ENCODE measurements at places on chromosomes 11 and 22.

DNA sequence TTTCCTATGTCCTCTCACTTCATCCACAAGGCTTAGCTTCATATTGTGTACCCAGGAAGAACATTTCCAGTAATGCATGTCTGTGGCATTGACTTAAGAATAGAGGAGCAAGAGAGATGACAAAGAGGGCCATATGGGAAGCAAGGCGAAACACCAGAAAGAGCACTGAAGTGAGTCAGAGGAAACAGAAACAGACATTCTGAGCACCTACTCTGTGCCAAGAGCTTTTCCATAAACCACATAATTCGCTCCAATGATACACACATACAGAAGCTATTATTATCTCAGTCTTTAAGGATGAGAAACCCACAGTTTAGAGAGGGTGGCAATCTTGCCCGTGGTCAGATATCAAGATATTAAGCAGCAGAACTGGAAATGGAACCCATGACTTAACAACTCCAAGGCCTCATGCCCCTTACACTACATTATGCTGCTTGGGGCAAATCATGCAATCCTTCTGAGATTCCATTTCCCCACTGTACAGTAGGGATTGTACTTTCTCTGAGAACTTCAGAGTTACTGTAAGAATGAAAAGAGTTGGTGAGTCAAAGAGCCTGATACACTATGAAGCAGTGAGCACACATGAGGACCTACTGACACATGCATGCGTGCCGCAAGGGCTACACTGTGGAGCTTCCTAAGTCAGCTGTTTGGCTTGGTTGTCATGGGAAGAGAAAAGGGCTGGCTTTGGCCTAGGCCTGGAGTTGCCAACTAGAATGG is 126.6 kb downstream of the KCNC1 start:
- peak; percentile 75 for DNase-seq

GRCh38 chr11:73402834-73403185 is 26.6 kb downstream of the RELT start:
- peak; percentile 18 for DNase-seq

GRCh38 chr22:26904483-26904882 is 247.1 kb downstream of the MIAT start:
- DNase-seq, result no peak

- no peak for DNase-seq
These were observed 31.8 kb upstream of the RFPL3 start for GRCh38 chr22:32325811-32326237.

DNA sequence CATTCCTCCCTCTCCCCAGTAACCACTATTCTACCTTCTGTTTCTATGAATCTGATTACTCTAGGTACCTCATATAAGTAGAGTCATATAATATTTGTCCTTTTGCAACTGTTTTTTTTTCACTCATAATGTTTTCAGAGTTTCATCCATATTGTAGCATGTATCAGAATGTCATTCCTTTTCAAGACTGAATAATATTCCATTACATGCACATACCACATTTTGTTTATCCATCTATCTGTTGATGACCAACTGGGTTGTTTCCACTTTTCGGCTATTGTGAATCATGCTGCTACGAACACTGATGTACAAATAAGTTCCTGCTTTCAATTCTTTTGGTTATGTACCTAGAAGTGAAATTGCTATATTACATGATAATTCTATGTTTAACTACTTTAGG is 40.7 kb downstream of the MRE11 start:
- DNase-seq, result no peak

DNA sequence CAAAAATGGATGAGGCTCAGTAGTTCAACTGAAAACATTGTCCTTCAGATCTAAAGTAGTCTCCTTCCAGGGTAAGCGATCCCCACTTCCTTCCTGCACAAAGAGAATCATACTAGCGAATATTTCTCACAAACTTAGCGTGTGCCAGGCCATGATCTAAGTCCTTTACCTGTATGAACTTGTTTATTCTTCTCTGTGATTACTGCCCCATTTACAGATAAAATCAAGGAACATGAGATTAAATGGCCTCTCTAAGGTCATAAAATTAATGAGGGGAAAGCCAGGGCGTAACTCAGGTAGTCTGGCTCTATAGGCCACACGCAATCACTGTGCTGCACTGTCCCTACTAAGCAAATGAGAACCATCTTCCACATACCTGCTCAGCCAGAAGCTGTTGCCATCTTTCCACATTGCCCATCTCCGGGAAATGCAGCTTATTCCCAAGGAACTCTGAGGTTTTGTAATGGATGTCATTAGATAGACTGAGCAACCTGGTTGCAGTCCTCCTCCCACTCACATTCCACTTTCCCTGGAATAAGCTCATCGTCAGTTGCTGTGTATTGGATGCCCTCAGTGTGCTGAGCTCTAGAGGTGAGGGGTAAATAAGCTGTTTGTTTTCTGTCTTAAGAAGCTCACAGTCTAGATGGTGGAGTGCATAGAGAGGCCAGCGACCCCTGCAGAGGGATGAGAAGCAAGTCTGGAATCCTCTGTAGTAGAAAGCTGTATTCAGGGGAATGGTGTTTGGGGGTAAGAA is 146.3 kb downstream of the SNX19 start:
- no peak for DNase-seq

DNA sequence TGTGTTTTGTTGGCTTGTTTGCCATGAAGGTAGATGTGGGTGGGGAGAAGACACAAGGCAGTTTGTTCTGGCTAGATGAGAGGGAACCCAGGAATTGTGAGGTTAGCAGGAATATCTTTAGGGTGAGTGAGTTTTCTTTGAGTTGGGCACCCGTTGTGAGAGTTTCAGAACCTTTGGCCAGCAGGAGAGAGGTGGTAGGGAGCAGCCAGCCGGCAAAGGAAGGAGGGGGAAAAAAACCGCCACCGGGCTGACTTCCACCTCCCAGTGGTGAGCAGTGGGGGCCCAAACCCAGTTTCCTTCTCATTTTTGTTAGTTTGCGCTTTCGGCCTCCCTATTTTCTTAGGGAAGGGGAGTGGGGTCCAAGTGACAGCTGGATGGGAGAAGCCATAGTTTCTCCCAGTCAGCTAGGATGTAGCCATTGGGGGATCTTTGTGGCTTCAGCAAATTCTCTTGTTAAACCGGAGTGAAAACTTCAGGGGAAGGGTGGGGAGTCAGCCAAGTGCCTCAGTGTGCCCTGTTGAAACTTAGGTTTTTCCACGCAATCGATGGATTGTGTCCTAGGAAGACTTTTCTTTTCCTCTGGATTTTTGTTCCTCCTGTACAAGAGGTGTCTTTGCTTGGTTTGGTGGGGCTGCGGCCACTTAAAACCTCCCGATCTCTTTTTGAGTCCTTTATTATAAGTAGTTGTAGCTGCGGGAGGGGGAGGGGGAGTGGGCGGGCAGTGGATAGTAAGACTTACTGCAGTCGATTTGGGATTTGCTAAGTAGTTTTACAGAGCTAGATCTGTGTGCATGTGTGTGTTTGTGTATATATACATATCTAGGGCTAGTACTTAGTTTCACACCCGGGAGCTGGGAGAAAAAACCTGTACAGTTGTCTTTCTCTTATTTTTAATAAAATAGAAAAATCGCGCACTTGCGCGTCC is 1.1 kb upstream of the GCAT start:
- peak; percentile 46 for DNase-seq

DNA sequence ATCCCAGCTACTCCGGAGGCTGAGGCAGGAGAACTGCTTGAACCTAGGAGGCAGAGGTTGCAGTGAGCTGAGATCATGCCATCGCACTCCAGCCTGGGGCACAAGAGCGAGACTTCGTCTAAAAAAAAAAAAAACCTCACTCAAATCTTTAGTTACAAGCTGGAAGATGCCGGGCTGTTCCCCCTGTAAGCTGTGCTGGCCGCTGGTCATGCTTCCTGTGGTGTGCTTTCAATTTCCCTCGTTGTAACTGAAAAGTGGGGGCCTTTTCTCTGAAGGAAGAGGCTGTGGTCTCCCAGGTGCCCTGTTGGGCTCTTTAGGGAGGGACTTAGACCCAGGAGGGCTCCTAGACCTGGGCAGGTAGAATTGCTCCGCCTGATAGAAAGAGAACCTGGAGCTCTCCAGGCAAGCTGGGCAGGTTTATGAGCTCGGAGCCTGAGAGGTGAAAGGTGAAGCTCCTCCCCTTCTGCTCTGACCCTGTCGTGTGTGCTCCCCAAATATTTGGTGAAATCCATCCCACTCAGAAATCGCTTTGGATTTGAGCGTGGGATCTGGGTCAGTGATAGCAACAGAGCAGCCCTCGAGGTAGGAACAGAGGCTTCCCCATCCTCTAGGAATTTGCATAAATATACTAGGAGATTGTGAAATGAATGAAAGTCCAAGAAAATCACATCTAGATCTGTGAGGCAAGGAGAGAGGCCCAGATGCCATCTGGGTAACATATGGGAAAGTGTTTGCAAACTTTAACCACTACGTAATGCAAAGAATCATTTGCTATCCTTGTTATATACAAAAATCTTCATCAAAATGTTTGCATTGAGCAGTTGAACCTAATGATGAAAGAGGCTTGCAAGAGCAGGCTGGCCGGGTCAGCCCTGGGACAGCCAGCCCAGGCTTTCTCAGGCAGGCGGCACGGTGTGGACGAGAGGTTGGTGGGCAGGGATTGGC is 154.3 kb downstream of the FBXO7 start:
- DNase-seq, result peak; percentile 52

- no peak for DNase-seq
These were observed 7.7 kb downstream of the CARD10 start for GRCh38 chr22:37511395-37512104.

DNA sequence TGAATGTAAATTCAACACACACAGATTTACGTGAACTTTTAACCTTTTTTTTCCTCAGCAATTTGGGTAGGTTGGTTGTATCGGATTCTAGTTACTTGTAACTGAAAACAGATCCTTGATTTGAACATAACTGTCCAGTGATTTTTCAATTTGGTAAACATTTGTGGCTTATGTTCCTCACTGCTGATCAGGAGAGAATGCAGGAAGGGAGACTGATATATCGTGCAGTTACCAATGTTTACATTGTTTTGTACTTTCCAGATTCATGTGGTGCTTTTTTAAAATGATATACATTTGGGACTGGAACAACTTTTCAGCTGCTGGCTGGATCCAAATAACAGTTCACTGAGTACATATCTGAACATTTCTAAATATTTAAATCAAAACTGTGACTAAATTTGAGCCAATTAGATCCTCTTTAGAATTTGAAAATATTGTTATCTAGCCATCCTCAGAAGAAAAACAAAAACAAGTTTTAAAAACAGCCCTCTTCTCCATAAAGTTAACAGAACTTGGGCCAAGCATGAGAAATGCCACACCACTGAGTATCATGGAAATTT is 84.3 kb upstream of the MTMR2 start:
- DNase-seq, result no peak

- peak; percentile 80 for DNase-seq
These were observed 46.2 kb downstream of the C11orf71 start for GRCh38 chr11:114354076-114354475.

DNA sequence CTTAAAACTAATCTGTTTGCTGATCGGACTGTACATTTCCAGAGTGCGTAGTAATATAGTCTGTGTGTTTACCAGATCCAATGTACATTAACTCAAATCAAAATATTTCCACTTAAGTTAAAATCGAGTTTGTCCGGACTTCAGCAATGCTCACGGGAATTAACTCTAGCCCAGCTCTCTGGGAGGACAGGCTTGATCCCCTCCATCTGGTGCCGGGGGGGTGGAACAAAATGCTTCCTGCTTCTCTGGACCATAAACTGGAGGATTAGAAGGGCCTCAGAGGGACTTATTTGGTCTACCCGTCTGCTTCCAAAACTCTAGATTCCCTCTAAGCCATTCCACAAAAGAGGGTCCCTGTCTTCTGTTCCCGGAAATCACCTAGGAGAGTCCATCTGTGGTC is 511.2 kb downstream of the BUD13 start:
- no peak for DNase-seq

DNA sequence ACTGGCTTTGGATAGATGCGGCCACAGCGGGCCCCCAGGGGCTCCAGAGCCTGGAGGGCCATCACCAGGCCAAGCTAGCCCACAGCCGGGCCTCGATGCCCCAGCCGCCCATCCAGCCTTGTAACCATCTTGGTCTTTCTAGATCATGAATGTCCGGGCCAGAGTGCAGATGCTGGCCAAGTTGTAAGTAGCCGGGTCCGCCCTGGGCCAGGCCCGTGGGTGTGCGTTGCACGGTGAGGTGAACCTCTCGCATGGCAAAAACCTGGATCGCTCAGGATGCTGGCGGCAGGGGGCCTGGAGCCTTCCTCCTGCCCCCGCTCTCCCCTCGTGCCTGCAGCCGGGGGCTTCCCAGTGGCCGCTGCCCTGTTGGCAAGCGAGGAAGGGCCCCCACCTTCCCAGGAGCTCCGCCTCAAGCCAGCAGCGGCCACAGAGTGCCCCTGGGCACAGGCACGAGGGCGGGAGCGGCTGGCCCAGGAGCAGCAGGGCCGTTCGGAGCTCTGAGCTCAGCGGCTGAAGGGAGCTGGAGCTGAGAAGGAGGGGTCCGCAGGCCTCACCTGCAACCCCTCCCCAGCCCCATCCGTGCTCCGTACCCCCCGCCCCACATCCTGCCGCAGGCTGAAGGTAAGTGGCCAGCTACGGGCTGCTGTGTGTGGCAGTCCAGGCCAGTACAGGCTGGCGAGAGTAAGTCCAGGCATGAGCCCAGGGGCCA is 10.9 kb upstream of the MRPL23 start:
- DNase-seq, result no peak

- DNase-seq, result peak; percentile 25
These were observed 826 bp upstream of the EEF1G start for GRCh38 chr11:62574363-62575071.

DNA sequence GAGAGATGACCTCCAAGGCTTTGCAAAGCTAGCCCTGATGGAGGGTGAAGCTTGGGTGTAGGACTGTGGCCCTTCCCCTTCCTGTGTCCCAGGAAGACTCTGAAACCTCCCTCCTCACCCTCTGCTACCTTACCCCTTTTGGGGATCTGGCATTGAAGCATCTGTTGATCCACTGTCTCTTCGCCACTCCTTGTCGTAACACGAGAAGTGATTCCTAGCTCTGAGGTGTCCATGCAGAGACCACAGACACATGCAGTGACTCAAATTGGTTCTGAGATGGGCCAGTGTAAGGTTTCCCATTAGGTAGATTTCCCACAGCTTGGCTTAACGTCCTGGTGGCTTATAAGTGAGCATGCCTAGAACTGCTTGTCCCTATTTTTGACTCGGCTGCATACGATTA is 101.4 kb downstream of the ZBTB16 start:
- no peak for DNase-seq

DNA sequence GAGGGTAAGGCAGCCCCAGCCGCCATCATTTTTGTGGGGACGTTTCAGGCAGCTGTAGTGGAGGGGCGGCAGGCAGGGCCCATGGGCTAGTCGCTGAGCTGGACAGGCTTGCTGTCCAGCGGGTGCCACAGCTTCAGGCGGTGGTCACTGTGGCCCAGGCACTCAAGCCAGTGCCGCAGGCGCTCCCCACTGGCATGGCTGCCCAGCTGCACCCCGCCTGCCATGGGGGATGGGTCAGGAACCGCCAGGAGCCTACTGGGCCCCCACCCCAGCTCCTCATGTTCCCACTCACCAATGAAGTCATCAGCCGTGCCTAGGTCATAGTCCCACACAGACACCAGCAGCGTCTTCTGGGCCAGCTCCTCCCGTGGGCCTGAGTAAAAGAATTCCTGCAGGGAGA is 6.0 kb downstream of the NDUFV1 start:
- DNase-seq, result no peak

- no peak for DNase-seq
These were observed 245.3 kb downstream of the CTTN start for GRCh38 chr11:70643642-70644041.

- DNase-seq, result peak; percentile 59
These were observed 5.8 kb upstream of the MIEF1 start for GRCh38 chr22:39496131-39496838.

Data from RPMI7951 (cell line).